Foreskin keratinocyte (primary cell): ENCODE measurements at places on chromosomes 5 and 9. TPM values are rescaled to one million over a fixed set of nuclear protein-coding genes. Genes with fewer than 3 reads are reported as not detected.

EGFLAM gene
- polyA plus RNA-seq: 0.07 and 0.50 TPM in 2 replicates

SLC36A3 gene
- not detected in 2 replicates for polyA plus RNA-seq

TMEFF1 gene
- 0.07 and 0.16 TPM in 2 replicates for polyA plus RNA-seq

FYB1 gene
- polyA plus RNA-seq: not detected in 2 replicates

ENG gene
- polyA plus RNA-seq: 4.9 and 5.4 TPM in 2 replicates

CEP78 gene
- 9.5 and 11.9 TPM in 2 replicates for polyA plus RNA-seq

CCDC192 gene
- polyA plus RNA-seq: not detected in 2 replicates
